ENCODE measurements at places on chromosomes 11 and 22. TPM values are rescaled to one million over a fixed set of nuclear protein-coding genes. Genes with fewer than 3 reads are reported as not detected.

Gene ELF5
- not detected for total RNA-seq

Gene APOL3
- total RNA-seq = 6.1 TPM

Gene KDM4E
- not detected for total RNA-seq

Gene KLHL35
- 7.5 TPM for total RNA-seq

Gene GAS2
- 21.2 TPM for total RNA-seq

Gene GTSE1
- 0.26 TPM for total RNA-seq

Gene LRRC32
- 9.9 TPM for total RNA-seq

Gene CALCA
- 1.4 TPM for total RNA-seq

Measured in dorsolateral prefrontal cortex (tissue), 122 donors.